ENCODE measurements at places on chromosomes 13 and 19.

- DNase-seq, result no peak
These were observed 118.0 kb downstream of the SOX1 start for GRCh38 chr13:112184851-112185371.

DNA sequence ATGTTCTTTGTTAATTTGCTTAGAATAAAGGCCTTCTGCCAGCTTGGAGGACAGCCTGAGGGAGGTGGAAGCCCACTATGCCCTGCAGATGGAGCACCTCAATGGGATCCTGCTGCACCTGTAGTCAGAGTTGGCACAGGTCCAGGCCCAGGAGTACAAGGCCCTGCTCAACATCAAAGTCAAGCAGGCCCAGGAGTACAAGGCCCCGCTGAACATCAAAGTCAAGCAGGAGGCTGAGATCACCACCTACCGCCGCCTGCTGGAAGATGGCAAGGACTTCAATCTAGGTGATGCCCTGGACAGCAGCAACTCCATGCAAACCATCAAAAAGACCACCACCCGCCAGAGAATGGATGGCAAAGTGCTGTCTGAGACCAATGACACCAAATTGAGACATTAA lies 41.7 kb downstream of the ZNF85 start:
- DNase-seq, result no peak

DNA sequence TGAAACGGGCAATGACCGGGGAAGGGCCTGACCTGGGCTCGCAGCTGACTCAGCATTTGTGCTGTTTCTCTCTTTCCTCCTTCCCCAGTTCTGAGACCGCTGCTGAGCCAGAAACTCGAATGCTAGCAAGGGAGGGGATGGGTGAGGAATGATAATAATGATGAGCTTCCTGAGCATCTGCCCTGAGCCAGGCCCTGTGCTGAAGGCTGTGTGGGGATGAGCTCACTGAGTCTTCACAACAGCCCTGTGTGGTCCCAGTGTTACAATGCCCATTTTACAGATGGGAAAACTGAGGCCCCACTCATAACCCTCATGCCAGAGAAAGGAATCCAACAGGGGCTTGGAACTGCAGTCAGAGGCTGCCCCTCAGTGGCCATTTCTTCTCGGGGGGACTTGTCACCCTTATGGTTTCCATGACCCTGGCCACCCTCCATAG lies 8.1 kb downstream of the SULT2B1 start:
- DNase-seq, result no peak

- no peak for DNase-seq
These were observed 11.3 kb downstream of the ZNF132 start for GRCh38 chr19:58428617-58429016.

GRCh38 chr19:58330458-58330857 lies 3.7 kb downstream of the ZSCAN22 start:
- no peak for DNase-seq

DNA sequence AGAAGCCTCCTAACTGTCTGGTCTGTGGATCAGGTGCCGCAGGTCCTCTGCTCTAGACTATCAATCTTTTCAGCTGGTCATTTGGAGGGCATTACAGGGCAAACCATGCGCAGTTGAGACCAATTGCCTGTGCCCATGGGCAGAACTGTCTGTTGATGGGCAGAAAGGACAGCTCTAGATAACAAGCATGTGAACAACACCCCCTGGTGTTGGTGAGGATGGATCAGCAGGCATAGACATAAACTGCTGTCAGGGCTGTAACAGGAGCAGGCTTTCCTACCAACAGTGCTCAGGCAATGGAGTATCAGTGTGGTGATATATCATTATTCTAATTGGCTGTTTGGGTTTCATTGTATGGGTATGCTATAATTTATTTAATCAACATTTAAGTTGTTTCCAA lies 104.7 kb upstream of the KL start:
- no peak for DNase-seq

DNA sequence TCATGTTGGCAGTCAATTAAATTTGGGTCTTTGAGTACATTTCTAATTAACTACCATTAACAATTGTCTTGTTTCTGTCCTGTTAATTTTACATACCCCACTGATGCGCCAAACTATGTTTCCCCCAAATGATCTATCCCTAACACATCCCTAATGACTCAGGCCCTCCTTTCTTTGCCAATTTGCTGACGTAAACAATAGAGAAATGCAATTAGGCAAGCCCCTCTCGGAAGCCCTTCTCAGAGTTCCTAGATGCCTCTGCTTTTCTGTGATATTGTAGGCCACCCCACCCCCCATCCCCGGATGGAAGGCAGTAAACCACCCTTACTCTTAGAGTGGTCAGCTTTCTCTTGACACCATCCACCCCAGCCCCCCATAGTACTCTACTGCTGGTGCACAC lies 74.2 kb downstream of the FLT1 start:
- no peak for DNase-seq

DNA sequence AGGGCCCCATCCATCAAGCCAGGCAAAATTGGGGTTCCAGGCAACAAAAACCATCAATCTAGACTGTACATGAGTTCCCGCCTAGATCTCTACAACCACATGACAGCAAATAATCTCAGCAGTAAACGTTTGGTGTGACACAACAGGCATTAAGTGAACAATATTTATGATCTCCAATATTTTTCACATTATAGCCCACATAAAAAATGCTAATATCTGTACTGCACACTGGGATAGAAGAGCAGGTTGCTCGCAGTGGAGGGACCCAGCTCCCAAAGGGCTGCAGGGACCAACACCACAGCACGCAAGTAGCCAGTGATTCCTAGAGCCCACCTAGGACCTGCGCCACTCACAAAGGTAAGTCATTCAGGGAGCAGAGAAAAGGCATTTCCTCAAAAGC lies 25.9 kb downstream of the LATS2 start:
- no peak for DNase-seq

GRCh38 chr13:97423300-97424045 lies 10.5 kb upstream of the RAP2A start:
- DNase-seq, result no peak

- DNase-seq, result no peak
These were observed at the start of gene SLC7A10 for GRCh38 chr19:33225458-33225926. Gene SLC7A10, minus strand, starts transcription at chr19:33225850. Its CDS starts 147 bp downstream, at chr19:33225703.

- DNase-seq, result peak; percentile 49
These were observed 21.9 kb upstream of the SLC35E1 start for GRCh38 chr19:16594131-16594586.

- DNase-seq, result no peak
These were observed 1.8 kb downstream of the KLF16 start for GRCh38 chr19:1861599-1862031.

GRCh38 chr13:62595976-62596375 lies 1180.3 kb upstream of the PCDH20 start:
- no peak for DNase-seq

GRCh38 chr19:4620675-4621074 lies 18.6 kb upstream of the TNFAIP8L1 start:
- DNase-seq, result no peak

DNA sequence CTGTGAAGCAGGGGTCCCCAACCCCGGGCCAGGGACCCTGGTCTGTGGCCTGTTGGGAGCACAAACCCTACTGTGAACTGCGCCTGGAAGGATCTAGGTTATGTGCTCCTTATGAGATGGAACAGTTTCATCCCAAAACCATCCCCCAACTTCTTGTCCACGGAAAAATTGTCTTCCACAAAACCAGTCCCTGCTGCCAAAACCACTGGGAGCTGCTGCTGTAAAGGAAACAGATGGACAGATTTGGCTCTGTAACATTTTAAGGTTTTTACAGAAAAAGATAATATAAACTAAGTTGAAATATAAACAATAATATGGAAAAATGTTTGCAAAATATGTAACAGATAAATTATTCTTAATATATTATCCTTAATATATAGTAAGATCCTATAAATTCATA lies 73.7 kb downstream of the COG6 start:
- DNase-seq, result no peak

GRCh38 chr13:21849323-21849722 lies 178.4 kb downstream of the FGF9 start:
- no peak for DNase-seq

DNA sequence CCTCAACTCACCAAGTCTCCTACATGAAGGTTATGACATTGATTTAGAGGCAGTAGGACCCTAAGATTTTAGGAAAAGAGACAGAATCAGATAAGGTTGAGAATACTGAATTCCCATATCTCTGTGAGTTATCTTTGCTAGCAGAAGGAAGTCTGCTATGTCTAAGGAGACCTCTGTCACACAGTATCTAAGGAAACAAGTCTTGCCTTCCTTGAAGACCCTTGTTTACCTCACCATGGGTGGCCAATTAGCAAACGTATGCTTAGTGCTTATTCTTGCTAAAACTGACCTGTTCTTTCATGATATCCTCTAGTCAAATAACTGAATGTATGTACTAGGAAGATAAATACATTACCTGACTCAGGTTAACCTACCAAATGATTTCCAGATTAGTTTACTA lies 855.4 kb upstream of the SLITRK1 start:
- DNase-seq, result no peak

DNA sequence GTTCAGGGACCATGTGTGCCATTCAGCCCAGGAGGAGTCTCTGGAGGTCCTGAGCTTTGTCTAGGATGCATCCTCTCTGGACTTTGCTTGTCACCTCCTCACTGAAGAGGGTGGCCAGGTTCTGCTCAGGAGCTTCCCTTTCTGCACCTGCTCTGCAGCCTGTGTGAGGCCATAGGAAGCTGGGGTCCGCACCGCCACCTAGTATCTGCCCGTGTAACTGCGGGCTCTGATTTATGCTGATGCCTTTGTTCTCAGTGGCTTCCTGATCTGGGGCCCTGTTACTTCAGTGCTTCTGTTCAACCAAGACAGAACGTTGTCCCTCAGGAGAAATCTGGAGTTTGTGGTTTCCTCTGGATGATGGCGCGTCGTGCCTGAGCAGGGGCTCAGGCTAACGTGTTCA lies 15.5 kb downstream of the ZNF610 start:
- DNase-seq, result no peak

- DNase-seq, result no peak
These were observed 14.5 kb upstream of the TNFAIP8L1 start for GRCh38 chr19:4624733-4625362.

- no peak for DNase-seq
These were observed 31.2 kb downstream of the CLEC17A start for GRCh38 chr19:14614099-14614412.

- DNase-seq, result no peak
These were observed 144.2 kb upstream of the ZNF507 start for GRCh38 chr19:32201211-32201610.

DNA sequence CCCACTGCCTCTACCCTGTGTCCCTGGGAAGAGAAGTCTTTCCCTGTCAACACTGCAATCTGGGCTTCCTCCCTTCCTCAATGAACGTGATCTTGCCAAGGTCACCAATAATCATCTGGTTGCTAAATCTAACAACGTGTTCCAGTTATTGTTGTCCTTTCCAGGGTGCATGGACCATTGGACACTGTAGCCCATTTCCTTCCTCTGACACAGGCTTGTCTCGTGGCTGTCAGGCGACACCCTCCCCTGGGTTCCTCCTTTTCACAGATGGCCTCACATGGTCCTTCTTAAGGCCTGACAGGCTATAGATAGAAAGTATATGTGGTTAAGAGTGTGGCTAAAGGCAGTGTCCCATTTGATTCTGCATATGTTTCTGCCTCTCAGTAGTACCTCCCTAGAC lies 67.7 kb upstream of the STARD13 start:
- no peak for DNase-seq

GRCh38 chr13:78601124-78601873 lies 2.1 kb downstream of the POU4F1 start:
- DNase-seq, result no peak

DNA sequence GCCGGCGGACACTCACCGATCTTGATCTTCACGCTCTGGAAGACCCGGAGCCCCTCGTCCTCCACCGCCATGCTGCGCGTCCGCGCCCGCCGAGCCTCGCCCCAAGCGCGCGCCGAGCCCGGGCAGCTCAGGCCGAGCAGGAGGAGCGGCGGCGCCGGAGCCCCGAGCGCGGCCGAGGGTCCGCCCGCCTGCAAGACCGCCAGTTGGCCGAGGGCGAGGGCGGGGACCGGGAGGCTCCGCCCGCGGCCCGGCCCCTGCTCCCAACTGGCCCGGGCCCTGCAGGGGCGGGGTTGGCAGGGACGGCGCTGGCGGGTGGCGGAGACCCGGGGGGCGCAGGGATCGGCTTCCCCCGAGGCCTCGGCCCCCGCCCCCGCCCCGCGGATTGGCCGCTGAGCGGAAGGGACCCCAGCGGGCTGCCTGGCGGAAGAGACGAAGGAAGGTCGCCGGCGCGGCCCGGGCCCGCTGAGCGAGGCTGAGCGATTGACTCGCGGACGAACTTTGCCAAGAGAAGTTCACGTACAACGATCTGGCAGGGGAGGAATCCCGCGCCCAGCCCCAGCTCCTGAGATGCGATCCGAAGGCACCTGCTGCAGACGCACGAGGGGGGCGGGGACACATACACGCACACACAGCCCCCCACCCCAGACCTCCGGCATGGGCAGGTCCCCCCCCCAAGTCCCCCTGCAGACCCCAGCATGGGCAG lies at the start of gene RASA3:
TSS of gene RASA3 (minus strand) at position 205 of the 703 bp plus-strand sequence. CDS start at position 71, 134 bp downstream.
- no peak for DNase-seq

DNA sequence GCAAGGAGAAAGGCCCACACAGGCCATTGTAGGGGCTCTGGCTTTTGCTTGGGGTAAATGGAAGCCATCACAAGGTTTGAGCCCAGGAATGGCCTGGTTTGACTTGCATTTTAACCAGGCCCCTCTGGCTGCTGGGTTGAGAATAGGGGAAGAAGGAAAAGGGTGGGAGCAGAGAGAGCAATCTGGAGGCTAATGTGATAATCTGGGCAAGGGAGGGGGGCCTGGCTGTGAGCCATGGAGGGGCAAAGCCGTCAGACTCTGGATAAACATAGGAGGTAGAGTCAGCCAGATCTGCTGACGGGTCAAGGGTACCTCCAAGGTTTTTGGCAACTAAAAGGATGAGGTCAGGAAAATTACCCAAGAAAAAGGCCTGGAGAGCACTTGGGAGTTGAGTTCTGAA lies 41.6 kb downstream of the RFX2 start:
- no peak for DNase-seq

DNA sequence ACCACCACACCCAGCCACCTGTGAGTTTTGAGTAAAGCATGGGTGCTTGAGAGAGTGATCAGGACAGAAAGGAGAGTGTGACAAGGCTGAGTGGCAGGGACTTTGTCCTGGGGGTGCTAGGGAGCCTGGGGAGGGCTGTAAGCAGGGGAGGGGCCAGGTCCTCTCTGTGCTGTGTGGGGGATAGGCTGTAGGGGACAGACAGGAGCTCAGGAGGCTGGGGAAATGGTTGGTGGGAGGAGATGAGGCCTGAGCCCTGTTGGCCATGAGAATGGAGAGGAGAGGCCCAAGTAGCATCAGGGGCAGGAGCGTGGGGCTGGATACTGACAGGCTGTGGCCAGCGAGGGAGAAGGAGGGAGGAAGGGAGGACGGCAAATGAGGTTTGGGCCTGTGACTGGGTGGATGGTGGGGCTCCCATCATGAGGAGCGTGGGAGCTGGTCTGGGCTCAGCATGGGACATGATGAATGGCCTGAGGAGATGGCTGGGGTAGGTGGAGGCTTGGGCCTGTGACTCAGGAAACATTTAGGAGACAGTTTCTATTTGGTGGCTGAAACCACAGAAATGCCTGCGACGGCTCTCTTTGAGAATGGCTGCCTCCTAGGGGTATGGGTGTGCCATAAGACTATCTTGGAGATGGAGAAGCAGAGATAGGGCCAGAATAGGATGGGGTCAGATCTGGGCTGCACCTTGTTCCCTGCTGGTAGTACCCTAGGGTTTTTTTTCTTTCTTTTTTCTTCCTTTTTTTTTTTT lies 25.0 kb downstream of the GRIN2D start:
- DNase-seq, result no peak

All from central memory CD8-positive, alpha-beta T cell (primary cell).